ENCODE measurements at places on chromosomes 7 and 10.

GRCh38 chr10:77428691-77429395 is 208.8 kb downstream of the KCNMA1 start:
- DNase-seq: peak; percentile 1

DNA sequence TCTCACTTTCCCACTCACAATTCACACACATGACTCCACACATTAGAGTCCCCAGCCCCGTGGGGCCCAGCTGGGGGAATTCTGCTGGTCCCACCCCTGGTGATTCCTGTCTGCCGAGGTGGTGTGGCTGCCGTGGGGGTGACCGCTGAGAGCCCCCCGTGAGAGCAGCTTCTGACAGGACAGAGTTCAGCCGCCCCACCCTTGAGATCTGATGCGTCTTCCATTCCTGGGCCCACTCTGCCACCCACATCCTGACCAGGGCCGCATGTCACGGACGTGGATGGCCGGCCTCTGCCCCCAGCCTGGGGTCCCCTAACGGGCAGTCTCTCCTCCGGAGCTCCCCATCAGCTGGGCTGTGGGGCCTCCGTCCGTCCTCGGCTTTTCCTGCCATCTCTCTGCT is 240.1 kb upstream of the PITRM1 start:
- DNase-seq: no peak

DNA sequence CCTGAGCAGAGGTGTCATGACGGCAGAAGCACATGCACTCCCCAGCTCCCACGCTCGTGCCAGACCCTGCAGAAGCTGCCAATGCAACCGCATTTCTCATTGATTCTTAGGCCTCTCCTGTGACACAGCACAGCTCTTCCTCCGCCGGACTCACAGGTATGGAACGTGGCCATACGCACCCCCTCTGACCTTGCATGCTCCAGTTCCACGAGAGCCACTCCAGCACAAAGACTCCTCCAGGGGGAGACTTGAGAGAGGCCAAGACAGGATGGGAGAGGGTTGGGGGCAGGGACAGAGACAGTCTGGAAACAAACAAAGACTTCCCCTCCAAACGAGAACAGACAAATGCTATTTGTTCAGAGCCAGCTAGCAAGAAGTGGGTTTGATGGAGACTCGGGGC is 124.3 kb upstream of the PPP2R2D start:
- no peak for DNase-seq

DNA sequence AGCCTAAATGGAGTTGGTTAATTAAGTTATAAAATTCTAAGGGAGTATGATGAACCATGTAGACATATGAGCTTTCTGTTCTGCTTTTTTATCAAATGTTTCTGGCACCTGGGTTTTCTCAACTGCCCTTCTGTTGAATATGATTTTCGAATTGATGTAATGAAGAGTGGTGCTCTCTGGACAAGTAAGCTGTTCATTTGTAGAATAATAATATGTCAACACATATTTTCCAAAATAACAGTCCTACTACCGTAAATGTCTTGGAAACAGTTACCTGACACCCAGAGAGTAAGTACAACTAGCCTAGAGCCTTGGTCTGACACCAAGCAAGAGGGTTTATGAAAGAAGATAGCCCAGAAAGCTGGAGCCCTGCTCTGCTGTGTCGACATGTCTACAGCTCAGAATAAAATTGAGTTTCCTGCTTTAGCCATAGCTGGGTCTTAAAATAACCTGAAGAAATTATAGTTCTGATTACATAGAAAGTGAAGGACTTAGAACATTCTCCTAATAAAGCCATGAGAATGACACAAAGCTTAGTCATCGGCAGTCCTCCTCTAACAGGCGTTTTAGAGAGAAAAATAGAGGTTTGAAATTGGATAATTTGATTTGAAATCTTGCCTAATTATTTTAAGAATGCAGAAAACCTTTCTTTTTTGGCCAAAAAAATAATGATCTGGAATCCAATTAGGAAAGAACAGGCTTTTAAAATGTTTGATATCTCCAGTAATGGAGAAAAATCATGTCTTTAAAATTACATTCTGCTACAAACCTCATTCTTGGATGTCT is 25.1 kb downstream of the HDAC9 start:
- no peak for DNase-seq

GRCh38 chr10:104472957-104473745 is 119.5 kb downstream of the CFAP58 start:
- peak; percentile 79 for DNase-seq

DNA sequence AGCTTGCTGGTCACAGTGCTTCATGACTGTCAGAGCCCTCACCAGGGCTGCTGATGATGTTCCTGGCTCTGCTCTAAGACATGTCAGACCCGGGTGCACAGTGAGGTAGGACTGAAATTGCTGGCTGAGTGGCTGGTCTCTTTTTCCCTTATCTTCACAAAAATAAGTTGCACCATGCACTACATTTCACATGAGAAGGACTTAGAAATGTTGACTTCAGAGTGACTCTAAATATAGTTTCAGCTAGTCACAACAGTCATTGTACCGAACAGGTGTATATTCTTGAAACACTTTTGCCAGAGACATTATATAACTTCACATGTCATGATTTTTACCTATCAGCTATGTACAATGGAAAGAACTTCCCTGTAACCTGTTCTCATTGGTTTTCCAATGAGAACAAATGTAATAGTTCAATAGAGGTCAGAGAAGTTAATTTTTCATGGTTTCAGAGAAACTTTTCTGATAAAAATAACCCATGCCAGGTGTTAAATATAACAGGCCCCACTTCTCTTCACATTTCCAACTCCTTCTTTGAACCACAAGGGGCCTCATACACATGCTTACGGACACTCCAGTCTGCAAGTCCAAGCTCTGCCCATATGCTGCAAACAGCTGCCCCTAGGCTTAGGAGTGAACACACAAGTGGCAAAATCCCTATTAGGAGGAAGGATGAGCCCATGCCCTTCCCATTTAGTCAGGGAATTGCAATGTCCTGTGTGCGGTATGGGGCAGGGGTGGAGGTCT is 115.6 kb downstream of the CDK6 start:
- DNase-seq: peak; percentile 31

DNA sequence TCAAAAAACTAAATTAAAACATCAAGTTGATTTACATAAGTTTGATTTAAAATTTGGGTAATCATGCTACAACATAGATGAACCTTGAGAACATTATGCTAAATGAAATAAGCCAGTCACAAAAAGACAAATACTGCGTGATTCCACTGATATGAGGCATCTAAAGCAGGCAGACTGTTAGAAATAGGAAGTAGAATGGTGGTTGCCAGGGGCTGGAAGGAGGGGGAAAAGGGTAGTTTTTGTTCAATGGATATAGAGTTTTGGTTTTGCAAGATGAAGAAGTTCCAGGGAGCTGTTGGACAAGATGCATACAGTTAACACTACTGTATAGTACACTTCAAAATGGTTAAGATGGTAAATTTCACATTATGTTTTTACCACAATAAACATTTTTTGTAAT is 45.0 kb upstream of the IFRD1 start:
- DNase-seq: peak; percentile 59

DNA sequence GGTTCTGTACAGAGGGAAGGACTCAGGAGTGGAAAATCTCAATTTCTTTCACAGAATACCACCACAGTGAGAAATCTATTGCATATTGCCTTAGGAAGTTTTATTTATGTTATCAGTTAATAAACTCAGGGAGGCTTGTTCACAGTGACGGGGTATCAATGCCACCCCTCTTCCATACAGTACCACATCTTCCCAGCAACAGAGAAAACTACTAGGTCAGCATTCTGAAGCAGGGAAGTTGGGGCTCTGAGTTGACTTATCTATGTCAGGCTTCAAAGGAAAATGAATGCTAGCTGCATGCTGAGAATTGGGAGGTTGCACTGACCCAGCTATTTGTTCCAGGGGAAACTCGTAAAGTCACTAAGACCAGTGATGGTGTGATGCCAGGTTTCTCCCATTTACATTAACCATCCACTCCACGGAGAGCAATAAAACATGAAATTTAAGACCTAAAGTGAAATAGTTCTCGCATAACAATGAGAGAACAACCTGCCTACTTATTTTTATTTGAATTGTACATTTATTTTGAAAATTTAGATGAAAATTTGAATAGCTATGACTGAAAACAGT is 266.7 kb downstream of the RNLS start:
- no peak for DNase-seq

DNA sequence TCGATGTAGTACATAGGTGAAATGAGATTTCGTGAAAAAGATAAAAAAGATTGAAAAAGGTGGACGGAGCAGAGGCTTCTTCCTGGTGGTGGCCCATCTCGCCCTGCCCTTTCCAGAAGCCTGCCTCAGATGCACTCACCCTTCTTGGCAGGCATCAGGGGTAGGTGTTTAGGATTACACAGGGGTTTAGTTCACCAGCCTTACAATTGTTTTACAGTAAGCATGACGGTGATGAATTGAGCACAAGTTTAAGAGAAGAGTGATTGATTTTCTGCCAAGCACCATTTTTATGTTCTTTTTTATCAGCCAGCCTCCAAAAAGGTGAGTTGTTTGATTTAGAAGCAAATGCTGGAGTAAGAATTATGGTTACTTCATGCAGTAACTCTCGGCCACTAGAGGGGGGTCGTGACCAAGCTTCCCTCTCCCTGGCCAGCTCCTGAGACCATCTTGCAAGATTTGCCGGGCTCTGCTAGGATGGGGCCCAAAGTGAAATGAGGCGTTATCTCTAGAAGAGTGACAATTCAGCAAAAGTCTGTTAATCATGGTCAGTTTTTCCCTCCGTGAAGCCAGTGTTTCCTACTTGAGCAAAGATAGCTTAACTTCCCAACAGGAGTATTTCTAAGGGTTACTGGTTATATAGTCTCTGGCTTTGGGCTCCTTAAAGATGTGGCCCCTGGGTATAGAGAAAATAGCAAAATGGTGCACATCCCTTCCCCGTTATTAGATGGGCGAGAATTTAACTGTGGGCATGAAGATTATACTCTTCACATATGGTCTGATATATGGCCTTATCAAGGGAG is 228.8 kb downstream of the BMPER start:
- DNase-seq: no peak

GRCh38 chr7:32659853-32660252 is 164.6 kb downstream of the AVL9 start:
- no peak for DNase-seq

- peak; percentile 70 for DNase-seq
Measured at GRCh38 chr7:28093623-28094232, 86.9 kb downstream of the JAZF1 start.

- no peak for DNase-seq
Measured at GRCh38 chr7:106486331-106486730, 174.6 kb downstream of the CCDC71L start.

DNA sequence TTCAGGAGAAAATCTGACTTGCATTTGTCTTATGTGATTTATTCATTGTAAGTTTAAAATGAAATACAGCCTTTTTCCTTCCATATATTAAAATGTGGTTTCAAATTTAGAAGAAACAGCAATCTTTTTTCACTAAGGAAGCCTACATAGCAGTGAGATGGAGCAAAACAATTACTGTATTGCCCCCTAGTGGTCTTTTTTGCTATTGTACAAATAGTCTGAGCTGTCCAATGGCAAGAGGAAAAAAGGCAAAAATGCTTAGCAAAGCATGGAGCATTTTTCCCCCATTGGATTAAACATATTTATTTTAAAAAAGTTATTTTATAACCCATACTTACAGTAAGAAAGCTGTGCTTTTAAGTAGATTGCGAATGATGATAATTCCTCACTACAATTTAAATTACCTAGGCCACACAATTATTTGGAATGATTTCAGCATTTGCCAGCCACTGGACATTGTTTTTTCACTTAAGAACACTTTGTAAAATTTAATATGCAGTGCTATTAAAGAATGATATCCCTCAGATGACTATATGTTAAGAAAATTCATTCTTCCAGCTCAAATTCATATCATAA is 119.5 kb downstream of the CPED1 start:
- DNase-seq: peak; percentile 50

DNA sequence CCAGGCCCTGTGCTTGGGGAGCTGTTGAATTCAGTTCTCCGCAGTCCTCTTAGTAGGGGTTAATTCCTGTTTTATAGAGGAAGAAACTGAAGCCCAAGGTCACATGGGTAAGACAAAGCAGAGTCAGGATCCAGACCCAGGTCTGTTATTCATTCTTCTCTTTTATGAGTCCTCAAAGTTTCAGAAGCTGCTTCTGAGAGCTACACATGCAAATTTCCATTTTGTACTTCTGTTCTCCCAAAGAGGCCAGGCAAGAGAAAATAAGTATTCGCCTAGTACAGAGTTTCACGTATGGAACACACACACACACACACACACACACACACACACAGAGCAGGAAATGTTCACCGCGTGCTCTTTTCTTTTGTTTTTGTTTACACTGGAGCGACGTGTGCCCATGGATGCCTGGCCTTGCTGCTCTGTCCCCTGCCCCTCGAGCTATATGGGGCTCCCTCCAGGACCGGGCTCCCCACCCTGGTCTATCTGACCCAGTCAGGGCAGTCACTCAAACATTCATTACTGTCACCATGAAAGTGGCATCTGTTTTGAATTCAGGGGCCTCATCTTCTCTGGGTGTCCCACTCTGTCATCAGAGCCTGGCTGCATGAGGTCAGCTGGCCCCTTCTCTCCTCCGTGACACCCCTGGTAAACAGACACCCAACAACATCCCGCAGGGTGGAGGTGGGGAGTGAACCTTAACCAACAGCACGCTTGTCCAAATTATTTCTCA is 84.4 kb downstream of the TNS3 start:
- DNase-seq: peak; percentile 55

- no peak for DNase-seq
Measured at GRCh38 chr7:145909991-145910513, 206.5 kb upstream of the CNTNAP2 start.

DNA sequence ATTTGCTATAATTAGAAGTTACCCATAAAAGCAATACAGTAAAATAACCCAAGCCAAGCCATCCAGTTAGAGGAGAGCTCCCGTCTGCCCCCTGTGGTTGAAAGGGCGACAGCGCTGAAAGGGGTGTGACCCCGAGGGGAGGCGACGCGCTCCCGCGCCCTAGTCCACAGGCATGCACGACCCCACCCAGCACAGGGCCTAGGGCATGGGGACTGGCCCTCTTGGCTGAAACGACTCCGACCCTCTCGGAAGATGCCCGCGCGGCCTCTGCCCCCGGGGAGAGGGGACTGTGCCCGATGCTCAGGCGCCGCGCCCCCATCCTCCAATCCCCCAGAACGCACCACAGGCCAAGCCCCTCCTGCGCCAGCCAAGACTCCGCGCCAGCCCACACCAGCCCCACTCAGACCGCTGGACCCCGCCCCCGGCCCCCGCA is 64.0 kb downstream of the CSGALNACT2 start:
- peak; percentile 85 for DNase-seq

GRCh38 chr7:100706672-100707311 is 871 bp downstream of the POP7 start:
- no peak for DNase-seq

- no peak for DNase-seq
Measured at GRCh38 chr10:125201791-125202622, 41.6 kb upstream of the CTBP2 start.

DNA sequence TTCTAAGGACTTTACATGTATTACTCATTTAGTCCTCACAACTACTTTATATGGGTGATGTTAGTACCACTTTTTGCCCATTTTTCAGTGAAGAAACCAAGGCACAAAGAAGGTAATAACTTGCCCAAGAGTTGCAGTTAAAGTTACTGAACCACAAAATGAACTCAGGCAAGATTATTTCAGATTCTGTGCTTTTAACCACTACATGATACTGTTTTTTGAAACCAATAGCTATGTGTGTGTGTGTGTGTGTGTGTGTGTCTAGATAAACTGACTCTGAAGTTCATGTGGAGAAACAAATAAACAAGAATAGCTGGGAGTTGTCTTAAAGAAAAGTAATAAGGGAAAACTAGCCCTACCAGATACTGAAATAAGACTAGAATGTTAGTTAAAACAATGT is 60.8 kb upstream of the OIT3 start:
- DNase-seq: no peak

Data from hematopoietic multipotent progenitor cell (in vitro differentiated cells).